ENCODE measurements at places on chromosomes 5 and 9.

- DNase-seq: no peak
Observed at GRCh38 chr9:93664549-93665120, 88.3 kb downstream of the PHF2 start.

- no peak for DNase-seq
Observed at GRCh38 chr9:69548681-69549080, 123.5 kb downstream of the APBA1 start.

DNA sequence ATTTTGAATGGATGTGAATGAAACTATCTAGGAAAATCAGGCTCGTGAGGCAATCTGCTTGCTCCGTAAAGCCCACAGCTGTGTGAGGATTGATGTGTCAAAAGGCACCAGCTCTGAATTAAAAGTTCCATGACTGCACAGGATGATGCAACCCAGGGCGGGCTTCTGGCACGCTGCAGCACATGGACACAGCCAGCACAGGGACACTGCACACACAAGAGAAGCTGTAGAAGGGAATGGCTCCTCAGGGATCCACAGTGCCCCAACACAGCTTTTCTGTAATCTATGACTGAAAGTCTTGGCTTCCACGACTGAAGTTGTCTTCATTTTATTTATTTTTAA, 151.0 kb downstream of the GCNT1 start:
- DNase-seq: peak; percentile 33

- DNase-seq: peak; percentile 20
Observed at GRCh38 chr9:108933231-108933717, 650 bp downstream of the ELP1 start.

Measured in AG08396 (cell line).